Cortex of kidney (tissue), 1 donor: ENCODE measurements at places on chromosomes 13 and 19.

GRCh38 chr13:32471187-32471922, 43.4 kb upstream of the N4BP2L1 start:
- no peak for DNase-seq

- DNase-seq = no peak
Observed at GRCh38 chr13:95494082-95494681, 58.3 kb upstream of the CLDN10 start.

DNA sequence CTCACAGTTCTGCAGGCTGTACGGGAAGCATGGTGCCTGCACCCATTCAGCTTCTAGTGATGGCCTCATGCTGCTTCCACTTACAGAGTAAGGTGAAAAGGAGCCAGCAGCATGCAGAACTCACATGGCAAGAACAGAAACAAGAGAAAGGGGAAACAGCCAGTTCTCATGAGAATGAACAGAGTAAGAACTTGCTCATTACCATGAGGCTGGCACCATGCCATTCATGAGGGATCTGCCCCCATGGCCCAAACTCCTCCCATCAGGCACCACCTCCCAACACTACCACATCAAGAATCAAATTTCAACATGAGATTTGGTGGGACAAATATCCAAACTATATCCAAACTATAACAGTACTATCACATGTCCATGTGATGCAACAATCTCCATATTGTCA, 72.1 kb downstream of the KATNAL1 start:
- no peak for DNase-seq

DNA sequence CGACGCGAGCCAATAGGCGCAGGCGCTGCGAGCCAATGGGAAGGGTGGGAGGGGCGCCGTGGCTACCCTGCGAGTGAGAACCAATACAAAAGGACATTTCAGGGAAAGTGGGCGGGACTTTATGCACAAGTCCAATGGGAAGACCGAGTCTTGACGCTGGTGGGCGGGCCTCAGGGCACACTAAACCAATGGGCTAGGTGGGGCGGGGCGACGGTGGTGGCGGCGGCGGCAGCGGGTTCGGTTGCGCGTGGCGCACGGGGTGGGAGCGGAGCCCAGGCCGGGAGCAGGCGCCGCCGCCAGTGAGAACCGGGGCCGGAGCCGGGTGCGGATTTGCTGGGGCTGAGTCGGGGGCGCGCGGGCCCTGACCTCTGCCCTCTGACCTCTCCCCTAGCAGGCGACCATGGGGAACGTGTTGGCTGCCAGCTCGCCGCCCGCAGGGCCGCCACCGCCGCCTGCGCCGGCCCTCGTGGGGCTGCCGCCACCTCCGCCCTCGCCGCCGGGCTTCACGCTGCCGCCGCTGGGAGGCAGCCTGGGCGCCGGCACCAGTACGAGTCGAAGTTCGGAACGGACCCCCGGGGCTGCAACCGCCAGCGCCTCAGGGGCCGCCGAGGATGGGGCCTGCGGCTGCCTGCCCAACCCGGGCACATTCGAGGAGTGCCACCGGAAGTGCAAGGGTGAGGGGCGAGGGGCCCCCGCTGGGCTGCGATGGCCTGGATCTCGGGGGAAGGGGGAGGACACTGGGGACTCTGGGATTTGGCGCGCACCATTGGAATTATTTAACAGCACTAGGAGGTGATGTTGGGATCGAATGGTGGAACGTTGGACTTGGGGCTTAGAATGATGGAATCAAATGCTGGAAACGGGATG, at the start of gene TOMM40:
TOMM40 (plus strand) TSS at position 239 of the 867 bp plus-strand sequence; CDS start at position 401, 162 bp downstream.
- DNase-seq = peak; percentile 96

DNA sequence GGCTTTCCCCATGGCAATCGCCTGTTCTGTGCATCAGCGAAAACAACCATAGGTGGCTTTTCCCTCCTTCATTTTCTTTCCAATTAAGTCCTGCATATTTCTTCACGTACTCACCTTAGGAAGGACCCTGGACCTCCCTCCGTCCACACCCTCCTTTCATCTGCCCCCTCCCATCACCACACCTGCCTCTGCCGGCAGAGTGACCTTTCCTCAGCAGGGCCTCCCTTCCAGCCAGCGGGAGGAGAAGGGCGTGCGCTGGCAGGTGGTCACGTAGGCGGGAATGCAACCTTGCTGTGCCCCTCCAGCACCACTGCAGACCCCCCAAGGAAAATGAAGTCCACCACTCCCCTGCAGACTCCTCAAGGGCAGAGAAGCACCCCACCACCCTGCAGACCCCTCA, 61.1 kb downstream of the GSX1 start:
- no peak for DNase-seq

- DNase-seq = no peak
Observed at GRCh38 chr13:23268441-23268840, 87.7 kb downstream of the SGCG start.

GRCh38 chr13:114237415-114238112, 2.9 kb downstream of the CDC16 start:
- DNase-seq = no peak

DNA sequence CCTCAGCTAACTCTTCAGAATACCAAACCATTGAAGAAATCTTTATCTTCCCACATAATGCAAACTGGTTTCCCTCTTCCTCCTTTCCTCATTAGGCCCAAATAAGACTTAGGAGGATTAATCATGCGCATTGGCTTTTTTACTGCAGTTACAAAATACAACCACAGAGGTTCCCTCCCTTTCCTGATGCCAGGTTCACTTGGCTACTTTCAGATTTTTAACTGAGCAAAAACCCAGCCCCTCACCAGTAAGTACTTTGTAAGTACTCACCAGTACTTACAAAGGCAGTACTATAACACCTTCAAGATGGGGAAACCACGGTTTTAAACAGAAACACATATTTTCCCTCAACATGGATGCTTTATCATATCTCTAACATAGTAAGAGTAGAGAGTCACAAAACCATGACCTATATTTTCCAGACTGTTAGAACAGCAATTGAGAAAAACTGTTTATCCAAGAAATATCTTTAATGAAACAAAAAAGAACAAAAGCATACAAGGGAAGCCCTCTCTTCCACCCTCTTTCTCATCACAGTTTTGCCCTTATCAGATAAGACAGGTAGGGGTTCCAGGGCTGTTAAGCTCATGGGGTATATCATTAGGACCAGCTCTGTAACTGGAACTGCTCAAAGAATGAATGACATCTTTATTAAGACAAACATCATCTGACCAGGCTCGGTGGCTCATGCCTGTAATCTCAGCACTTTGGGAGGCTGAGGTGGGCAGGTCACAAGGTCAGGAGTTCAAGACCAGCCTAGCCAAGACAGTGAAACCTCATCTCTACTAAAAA, 12.7 kb downstream of the FOXO1 start:
- DNase-seq = no peak

- DNase-seq = no peak
Observed at GRCh38 chr19:49347835-49348234, 12.6 kb downstream of the CD37 start.

- DNase-seq = no peak
Observed at GRCh38 chr13:44386913-44387556, 13.4 kb downstream of the SERP2 start.
